ENCODE measurements at places on chromosomes 5 and 9.

- no peak for DNase-seq
Measured at GRCh38 chr5:179260324-179261070, 84.8 kb downstream of the ADAMTS2 start.

DNA sequence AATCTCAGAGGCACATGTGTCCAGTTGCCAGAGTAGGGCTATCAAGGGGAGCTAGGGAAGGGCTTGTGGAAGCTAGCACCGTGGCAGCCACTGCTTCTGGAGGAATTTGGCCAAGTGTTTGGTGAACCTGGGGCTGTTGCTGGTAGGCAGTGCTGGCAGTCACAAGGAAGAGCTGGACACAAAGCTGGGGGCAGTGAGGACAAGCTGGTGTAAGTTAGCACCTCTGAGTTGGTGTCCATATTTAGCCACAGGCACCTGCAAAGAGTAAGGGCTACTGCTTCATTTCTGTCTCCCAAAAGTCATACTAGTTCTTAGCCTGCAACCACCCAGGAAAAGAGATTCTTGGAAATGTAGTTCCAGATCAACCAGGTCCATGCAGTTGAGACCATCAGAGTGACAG lies 359.4 kb downstream of the CSNK1G3 start:
- DNase-seq, result no peak

GRCh38 chr5:56735849-56736641 lies 79.3 kb upstream of the MAP3K1 start:
- DNase-seq, result no peak

- DNase-seq, result no peak
Measured at GRCh38 chr5:117889596-117889995, 1098.8 kb downstream of the DTWD2 start.

DNA sequence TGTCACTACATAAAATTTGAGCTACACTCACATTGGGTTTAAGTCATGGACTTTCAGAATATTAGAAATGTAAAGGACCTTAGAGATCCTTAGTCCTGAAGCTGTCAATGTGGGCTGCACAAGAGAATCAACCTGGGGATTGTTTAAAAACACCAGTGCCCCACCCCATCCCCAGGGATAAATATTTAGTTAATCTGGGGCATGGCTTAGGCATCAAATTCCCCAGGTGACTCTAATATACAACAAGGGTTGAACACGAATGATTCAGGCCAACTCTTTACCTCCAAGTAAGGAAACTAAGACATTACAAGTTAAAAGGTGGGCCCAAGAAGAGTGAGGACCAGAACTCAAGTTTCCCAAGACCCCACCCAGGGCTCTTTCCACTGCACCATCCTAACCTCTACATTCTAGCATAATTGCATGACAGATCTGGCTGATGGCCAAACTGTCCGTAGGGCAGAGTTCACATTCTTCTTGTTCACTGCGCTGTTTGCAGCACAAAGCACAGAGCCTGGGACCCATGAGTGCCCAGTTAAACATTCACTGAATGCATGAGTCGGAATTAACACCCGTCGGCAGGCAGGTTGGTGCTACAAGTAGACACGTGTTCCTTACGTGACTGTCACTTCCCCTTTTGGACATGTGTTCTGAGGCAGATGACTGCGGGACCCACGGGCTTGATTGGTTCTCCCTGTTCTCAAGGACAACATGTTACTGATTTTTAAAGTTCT lies 25.2 kb downstream of the CYFIP2 start:
- no peak for DNase-seq
